ENCODE measurements at places on chromosomes 11 and 22.

- DNase-seq = no peak
Observed at GRCh38 chr22:41576877-41577276, 12.8 kb downstream of the PMM1 start.

GRCh38 chr22:37274380-37274862 lies 7.9 kb upstream of the CYTH4 start:
- DNase-seq = no peak

DNA sequence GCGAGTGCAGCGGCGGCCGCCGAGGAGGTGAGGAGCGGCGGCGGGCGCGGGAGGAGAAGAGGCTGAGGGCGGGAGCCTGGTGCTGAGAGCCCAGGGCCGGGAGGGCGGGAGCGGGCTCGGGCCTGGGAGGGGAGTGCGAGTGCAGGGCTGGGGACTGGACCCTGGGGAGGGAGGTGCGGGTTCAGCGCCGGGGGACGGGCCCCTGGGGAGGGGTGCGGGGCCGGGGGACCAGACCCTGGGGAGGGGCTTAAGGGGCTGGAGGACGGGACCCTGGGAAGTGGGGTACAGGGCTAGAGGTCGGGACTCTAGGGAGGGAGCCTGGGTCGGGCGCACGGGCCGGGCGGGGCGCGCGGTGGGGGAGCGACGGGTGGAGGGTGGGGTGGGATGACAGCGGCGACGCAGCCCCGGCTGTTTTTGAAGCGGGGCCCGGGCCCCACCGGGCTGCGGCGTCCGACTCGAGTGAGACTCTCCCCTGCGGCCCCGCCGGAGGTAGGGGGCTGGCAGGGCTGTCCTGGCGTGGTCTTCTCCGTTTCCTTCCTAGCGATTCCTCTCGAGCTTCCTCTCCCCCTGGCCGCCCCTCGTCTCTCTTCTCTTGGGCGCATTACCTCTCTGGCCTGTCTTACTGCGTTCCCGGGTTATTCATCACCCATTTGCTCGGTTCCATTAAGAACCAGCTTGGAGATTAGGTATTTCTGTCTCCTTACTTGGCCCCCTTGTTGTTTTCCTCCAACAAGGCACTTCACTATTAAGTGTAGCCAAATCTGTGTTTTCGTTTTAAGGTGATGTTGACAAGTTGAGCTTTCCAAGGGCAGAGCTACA lies 754 bp downstream of the NUP50 start:
- DNase-seq = no peak

- no peak for DNase-seq
Observed at GRCh38 chr11:77630157-77630710, 7.4 kb downstream of the CLNS1A start.

GRCh38 chr22:39382410-39382809 lies 17.2 kb upstream of the TAB1 start:
- no peak for DNase-seq

- DNase-seq = no peak
Observed at GRCh38 chr11:8217926-8218325, 45.8 kb downstream of the LMO1 start.

- peak; percentile 88 for DNase-seq
Observed at GRCh38 chr11:113675003-113675561, 31.0 kb downstream of the TMPRSS5 start.

- DNase-seq = no peak
Observed at GRCh38 chr22:37485395-37486223, 575 bp downstream of the MFNG start.

- no peak for DNase-seq
Observed at GRCh38 chr11:62882788-62883501, 2.2 kb downstream of the SLC3A2 start.

GRCh38 chr11:123122852-123123251 lies 60.9 kb upstream of the HSPA8 start:
- no peak for DNase-seq

GRCh38 chr11:83355391-83355790 lies 69.2 kb upstream of the CCDC90B start:
- DNase-seq = no peak

DNA sequence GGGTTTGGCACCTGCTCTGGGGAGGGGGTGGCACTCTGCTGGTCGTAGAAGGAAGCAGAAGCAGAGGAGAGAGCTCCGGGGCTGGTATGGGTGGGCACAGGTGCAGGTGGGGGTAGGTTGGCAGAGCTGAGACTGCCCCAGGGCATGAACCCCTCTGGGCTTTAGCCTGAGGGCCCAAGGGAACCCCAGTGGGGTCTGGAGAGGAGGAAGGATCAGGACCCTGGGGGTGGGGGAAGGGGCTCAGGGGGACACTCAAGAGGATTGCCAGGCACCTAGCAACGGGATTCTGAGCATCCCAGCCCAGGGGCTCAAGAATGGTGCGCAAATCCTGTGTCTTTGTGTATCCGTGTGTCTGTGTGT lies 6.3 kb downstream of the ALDH3B2 start:
- DNase-seq = no peak

DNA sequence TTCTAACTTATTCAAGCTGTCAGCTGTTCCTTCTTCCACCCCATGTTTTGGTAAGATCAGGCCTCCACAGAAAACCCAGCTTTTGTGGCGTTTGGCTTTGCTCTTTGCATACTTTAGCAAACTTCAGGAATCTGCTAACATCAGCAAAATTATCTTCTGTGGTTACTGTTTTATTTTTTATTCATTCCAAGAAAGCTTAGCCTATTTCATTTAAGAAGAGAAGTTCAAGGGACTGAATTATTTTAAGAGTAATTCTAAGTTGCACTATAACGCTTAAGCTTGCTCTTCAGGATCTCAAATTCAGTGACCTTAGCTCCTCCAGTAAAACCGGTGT lies 1.1 kb downstream of the JHY start:
- no peak for DNase-seq

DNA sequence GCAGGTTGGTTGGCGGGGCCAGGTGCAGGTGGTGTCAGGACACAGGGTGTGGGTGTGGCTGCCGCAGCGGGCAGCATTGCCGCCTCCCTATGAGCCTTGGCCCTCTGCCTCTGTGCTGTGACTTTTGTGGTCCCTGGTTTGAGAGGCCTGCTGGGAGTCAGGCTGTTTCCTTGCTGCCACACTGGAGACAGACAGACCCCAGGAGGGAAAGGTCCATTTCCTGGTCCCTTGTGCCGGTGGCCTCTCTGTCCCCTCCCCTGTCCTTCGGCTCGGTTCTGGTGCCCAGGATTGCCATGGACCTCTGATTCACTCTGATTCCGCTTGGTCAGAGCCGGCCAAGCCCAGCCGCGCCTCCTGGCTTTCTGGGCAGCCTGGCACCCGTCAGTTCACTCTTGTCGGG lies 196.9 kb downstream of the TBC1D22A start:
- DNase-seq = no peak

GRCh38 chr11:124867700-124868099 lies 2.5 kb downstream of the ROBO3 start:
- DNase-seq = no peak

GRCh38 chr22:45349916-45350315 lies 40.2 kb downstream of the FAM118A start:
- DNase-seq = no peak

GRCh38 chr11:119062779-119063178 lies 4.8 kb upstream of the VPS11 start:
- no peak for DNase-seq

GRCh38 chr11:94112206-94112953 lies 16.3 kb upstream of the PANX1 start:
- no peak for DNase-seq

Measured in HS-5 (cell line).